ENCODE measurements at places on chromosomes 7 and 10.

DNA sequence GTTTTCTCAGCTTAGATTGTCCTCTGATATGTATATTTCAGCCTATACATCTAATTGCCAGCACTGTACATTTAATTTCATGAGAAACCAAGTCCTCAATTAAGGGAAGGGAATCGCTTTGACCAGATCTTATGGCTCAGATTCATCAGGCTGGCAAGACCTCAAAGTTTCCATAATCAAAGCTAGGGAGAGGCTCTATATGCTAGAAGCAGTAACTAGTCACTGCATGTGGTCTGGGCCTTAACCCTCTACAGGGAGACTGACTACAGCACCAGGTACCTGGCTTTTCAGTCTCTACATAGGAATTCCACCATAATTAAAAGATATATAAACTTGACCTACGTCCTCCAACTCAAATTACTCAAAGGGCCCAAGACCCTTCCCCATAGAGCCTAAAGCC lies 97.4 kb upstream of the JAZF1 start:
- no peak for DNase-seq

DNA sequence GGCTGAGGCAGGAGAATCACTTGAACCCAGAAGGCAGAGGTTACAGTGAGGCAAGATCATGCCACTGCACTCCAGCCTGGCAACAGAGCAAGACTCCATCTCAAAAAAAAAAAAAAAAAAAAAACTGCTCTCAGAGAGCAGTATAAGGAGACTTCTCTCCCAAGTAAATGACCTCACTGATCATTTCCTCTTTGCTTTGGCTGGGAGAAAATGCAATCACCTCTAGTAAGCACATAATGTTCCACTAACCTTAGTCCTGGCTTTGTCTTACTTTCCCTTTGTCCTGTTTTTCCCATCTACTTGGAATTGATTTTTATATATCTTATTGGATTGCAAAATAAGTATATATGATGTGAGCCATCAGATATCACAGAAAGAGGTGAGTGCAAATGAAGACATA lies 2.5 kb downstream of the SLC25A13 start:
- DNase-seq = no peak

DNA sequence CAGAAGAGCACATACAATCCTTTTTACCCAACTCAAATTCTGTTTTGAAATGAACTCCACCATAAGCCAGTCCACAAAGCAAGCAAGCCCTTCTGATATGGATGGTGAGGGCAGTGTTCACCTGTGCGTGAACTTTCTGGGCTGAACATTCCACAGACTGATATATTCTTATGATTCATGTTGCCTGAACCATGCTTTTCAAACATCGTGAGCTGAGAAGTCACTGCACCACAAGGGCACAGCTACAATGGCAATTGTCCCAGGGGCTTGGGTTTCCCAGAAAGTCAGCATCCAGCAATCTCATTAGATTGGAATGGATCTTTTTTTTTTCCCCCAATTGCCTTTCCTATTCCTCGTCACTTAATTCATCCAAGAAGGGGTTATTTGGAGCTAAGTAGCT lies 86.9 kb upstream of the ZNF438 start:
- DNase-seq = no peak

DNA sequence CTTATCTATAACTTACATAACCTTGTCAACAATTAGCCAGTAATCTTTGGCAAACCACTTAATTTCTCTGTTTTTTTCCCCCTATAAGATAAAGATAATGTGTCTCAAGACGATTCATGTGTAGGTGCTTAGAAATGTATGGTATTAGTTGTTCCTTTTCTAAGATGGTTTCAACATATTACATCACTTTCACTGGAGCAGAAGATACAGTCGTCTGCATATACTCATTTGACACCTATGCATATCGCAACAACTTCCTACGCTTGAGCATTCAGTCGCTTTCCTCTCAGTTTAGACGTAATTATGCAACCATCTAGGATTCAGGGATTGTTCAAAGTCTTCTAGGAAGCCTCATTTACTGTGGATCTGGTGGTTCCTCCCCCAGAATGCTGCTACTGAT lies 396.7 kb downstream of the PHTF2 start:
- DNase-seq = no peak

- no peak for DNase-seq
Measured at GRCh38 chr7:32316839-32317238, 173.3 kb downstream of the LSM5 start.

GRCh38 chr10:91328320-91328984 lies 81.7 kb upstream of the HECTD2 start:
- no peak for DNase-seq

- DNase-seq = no peak
Measured at GRCh38 chr7:36400606-36401005, 10.9 kb downstream of the ANLN start.

DNA sequence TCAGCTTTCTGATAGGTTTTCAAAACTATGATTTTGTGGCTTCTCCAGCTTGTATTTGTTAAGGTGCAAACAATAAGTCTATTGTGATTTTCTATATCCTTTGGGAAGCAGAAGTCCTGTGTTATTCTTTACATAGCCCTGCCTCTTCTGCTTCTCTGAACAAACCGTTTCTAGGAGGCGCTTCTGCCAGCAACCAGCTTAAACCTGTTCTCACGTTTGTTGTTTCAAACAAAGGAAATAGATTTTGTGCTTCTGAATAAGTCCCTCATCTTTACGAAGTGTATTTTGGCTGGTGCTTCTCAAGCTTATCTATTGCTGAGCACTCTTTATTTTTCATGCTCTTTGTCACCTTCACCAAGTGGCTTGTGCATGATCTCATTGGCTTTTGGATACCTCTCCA lies 61.0 kb downstream of the VTI1A start:
- no peak for DNase-seq

- DNase-seq = no peak
Measured at GRCh38 chr7:45610660-45611299, 36.6 kb downstream of the ADCY1 start.

GRCh38 chr7:5143935-5144903 lies 45.8 kb upstream of the WIPI2 start:
- no peak for DNase-seq

DNA sequence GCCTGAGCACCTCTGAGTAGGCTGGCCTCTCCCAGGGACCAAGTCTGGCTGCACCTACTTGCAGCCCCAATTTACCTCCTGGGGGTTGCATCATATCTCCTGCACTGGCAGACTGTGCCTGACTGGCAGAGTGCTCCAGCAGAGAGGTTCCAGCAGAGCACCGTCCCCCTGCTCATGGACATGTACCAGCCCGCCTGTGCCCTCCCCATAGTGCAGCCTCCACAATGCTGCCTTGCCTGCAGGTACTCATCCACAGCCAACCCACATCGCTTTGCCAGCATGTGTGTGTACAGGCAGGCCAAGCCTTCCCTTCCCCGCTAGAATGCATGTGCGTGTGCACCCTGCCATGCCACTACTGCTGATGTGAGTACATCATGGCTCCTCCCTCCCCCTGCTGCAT lies 105.5 kb upstream of the NPSR1 start:
- DNase-seq = no peak

DNA sequence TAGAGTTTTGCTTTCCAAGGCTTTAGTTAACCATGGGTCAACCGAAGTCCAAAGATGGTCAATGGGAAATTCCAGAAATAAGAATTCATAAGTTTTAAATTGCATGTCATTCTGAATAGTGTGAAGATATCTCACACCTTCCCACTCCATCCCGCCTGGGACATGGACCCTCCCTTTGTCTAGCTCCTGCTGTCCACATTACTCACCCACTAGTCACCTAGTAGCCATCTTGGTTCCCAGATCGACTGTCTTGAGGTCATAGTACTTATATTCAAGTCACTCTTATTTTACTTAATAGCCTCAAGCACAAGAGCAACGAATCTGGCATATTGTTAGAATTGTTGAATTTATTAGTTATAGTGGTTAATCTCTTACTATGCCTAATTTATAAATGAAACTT lies 366.6 kb downstream of the PRPF18 start:
- DNase-seq = no peak

DNA sequence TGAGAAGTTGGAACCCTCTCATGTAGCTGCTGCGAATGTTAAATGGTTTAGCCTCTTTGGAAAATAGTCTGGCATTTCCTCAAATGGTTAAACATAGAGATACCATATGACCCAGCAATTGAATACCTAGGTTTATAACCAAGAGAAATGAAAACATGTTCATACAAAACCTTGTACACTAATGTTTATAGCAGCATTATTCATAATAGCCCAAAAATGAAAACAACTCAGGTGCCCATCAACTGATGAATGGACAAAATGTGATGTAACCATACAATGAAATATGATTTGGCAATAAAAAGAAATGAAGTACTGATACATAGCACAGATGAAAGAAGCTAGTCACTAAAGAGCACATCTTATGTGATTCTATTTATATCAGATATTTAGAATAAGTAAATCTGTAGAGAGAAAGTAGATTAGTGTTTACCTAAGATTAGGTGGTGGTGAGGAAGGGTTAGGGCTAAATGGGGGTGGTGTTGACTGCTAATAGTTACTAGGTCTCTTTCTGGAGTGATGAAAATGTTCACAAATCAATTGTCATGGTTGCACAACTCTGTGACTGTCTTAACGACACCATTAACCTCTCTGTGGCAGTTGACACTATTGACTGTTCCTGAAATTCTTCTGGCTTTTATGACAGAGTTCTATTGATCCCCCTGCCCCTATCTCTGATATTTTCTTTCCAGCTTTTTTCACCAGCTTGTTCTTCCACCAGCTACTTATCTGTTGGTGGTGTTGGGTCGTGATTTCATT lies 35.2 kb downstream of the VCL start:
- DNase-seq = peak; percentile 16

- no peak for DNase-seq
Measured at GRCh38 chr7:113120647-113121046, 2.3 kb upstream of the SMIM30 start.

DNA sequence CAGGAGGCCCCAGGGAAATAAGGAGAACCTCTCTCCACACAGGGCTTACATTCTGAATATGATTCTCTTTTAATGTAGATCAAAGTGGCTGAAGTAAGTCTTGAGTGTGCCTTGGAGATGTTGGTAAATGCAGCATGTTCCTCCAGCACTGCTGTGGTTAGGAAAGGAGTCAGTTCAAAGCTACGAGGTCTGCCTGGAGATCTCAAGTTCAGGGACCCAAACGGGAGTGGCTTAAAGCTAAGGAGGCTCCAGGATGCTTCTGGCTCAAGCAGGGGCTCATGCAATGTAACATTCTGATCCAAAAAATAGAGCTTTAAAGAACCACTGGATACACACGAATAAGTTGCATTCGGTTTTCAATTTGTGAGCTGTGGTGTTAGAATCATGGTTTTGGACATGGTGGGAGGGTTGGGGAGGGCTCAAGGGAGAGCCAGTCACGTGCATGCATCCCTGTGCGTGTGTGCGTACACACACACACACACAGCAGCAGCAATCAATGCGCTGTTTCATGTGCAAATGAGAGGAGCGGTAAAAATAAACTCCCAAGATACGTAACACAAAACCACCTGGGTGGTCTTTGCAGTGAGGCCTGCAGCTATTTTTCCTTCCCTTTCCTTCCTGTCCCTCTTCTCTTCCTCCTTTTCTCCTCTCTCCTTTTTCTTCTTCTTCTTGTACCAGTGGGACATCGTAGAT lies 70.5 kb downstream of the AOAH start:
- DNase-seq = no peak

DNA sequence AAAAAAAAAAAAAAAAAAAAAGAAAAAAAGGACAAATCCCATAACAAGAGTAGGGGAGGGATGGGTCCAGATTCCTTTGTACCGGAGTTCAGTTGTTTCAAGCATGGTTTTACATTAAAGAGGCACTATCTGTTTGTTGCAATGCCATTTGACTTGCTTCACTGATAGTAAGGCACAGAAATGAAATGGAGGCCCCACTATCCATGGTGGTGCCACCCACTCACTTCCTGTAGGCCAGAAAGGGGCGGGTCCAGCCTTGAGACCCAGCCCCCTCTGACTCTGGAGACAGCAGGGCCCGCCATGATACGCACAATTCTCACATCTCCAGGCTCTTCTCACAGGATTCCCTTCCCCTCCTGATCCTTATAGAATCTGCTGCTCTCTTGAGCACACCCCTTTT lies 100.0 kb downstream of the CLEC2L start:
- no peak for DNase-seq

GRCh38 chr7:1677206-1678080 lies 7.4 kb downstream of the ELFN1 start:
- DNase-seq = no peak

DNA sequence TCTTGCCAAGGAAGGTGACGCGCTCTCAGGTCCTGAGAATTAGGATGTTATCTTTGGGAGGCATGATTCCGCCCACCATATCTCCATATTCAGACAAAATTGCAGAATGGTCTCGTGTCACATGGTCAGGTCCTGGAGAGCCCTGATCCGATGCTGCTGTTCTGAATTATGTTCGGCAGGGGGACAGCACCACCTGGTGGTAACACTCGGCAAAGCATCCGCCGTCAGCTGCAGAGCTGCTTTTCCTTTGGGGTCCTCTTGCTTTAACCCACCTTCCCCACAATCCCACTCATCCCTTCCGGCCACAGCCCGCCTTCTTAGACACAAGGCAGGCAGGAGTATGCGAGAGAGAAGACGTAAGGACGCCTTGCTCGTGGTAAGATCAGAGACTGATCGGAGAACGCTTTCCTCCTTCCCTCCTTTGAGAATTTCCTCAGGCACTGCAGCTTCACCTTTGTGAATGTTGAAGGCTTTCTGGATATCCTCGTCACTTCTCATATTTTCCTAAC lies 327.8 kb upstream of the C7orf33 start:
- peak; percentile 33 for DNase-seq

DNA sequence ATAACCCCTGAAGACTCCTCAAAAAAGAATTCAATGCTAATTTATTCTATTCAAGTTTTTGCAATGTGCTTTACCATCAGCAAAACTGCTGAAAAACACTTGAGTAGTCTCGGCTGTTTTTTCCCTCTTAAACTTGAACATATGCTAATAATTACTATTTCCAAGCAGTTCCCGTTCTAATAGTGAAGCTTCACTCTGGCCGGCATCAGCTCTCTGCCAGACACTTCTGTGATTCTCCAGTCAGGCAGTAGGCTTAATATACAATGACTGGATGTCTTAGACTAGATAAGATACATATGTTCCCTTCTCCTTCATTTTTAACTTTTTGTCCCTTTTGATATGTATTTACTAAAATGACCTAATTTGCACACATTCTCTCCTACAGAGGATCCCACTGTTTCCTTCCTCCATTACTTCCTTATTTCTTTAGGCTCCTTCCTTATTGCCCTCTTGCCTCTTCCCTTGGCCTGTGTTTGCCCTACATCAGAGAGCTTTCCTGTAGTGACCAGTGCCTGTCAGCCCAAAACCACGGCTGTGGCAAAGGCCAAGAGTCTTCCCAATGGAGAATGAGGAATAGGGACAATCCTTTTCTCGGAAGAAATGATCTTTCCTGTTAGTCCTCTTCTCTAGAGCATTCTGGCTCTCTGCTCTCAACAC lies 23.5 kb downstream of the HEPACAM2 start:
- DNase-seq = no peak

GRCh38 chr7:107442678-107443077 lies 27.2 kb upstream of the GPR22 start:
- DNase-seq = no peak

Measured in HuH-7.5 (cell line).